ENCODE measurements at places on chromosomes 6 and 20.

DNA sequence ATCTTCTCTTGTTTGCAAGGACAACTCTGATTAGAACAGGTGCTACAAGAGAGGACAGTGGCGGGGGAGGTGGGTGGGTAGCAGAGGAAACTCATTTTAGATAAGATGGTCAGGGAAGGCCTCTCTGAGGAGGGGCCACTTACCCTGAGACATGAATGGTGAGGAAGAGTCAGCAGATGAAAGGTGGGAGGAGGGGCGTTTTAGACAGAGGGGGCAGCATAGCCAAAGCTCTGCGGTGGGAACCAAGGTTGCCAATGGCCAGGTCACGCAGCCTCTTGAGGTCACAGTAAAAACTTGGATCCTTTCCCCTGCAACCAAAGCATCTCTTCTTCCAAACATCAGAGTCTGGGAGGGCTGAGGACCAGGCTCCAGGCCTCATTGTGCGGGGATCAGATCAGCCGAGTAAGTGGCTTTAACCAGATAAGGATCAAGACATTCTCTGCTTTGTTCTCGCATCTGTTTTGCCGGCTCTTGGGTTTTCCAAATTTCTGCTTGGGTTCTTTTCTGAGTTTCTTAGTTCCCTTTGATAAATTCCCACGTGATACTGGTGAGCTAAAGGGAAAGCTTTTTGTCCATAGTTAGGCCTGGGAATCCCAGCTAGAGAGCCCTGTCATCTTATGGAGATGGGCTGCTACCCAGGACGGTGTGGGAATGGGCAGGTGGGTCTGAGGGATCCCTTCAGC, 5.5 kb upstream of the CD40 start:
- DNase-seq, result no peak

DNA sequence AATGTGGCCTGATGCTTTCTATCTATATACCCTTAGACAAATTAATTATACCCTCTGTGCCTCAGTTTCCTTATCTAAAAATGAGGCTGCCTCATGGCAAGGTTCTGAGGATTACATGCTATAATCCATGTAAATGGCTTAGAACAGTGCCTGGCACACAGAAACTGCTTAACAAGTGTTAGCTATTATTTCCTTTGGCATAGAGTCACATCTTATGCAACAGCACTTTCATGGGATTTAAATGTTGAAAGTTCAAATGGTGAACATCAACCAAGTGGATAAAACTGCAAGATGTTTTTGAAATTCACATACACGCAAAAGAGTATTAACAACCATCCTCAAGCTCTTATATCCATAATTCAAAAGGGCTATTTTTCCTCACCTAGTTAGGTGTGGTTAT, 202.8 kb upstream of the JAG1 start:
- DNase-seq, result no peak

DNA sequence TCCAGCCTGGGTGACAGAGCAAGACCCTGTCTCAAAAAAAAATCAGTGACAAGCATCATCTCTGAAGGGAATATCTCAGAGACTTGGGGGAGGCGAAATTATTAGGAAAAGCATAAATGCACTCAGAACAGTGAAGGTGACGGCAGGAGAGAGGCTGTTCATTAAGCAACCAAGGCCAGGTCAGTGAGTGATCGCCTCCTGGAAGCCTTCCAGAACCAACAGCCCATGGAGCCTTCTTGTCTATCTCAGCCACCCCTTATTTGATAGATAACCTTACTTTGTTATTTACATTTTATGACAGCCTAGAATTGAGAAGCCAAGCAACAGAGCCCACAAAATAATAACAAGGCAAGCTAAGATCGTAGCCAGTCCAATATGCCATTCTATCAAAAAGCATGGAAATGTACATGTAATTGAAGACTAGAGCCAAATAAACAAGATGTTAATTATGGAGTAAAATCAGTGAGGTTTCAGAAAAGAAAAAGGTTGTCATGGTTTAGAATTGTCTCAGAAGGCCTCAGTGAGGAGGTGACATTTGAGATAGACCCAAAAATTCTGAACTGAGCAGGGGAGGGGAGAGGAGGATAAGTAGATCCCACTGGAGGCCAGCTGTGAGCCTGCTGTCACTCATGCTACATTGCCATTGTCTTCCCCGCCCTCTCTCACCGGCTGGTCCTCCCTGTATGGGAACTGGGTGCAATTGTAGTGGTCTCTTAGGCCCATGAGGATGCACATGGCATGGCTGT, 17.8 kb downstream of the BNIP5 start:
- DNase-seq, result no peak

DNA sequence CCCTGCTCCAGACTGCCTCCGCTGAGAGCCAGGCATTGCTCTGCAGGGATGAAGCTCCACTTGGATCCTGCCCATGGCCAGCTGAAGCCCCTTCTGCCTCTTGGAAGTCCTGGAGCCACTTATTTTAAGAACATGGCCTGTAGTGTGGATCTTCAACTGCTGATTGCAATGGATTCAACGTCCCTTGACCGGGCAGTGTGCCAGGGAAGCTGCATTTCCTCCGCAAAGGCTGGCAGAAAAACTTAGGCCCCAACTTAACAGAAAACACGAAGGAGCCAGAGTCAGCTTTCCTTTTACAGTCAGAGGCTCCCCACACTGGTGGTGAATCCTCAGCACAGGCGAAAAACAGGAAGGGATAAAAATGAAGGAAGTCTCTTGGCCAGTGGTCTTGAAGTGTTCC, 26.3 kb upstream of the FOXQ1 start:
- no peak for DNase-seq

DNA sequence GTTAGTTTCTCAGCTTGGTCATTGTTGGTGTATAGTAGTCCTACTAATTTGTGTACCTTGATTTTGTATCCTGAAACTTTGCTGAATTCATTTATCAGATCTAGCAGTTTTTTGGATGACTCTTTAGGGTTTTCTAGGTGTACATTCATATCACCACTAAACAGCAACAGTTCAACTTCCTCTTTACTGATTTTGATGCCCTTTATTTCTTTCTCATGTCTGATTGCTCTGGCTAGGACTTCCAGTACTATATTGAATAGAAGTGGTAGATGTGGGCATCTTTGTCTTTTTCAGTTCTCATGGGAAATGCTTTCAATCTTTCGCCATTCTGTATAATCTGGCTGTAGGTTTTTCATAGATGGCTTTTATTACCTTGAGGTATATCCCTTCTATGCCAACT, 61.3 kb upstream of the HEY2 start:
- DNase-seq, result no peak

DNA sequence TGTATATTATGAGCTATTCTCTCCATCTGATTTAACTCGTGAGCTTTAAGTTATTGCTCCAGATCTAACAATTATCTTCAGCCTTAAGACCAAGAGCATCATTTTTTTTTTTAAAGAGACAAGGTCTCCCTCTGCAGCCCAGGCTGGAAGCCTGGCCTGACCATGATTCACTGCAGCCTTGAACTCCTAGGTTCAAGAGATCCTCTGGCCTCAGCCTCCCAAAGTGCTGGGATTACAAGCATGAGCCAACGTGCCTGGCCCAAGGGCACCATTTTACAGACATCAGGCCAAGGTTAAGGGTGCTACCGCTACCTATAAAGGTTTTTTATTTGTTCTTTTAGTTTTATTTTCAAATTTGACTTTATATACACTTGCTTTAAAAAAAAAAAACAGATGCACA, 2.3 kb downstream of the SUPT3H start:
- no peak for DNase-seq

DNA sequence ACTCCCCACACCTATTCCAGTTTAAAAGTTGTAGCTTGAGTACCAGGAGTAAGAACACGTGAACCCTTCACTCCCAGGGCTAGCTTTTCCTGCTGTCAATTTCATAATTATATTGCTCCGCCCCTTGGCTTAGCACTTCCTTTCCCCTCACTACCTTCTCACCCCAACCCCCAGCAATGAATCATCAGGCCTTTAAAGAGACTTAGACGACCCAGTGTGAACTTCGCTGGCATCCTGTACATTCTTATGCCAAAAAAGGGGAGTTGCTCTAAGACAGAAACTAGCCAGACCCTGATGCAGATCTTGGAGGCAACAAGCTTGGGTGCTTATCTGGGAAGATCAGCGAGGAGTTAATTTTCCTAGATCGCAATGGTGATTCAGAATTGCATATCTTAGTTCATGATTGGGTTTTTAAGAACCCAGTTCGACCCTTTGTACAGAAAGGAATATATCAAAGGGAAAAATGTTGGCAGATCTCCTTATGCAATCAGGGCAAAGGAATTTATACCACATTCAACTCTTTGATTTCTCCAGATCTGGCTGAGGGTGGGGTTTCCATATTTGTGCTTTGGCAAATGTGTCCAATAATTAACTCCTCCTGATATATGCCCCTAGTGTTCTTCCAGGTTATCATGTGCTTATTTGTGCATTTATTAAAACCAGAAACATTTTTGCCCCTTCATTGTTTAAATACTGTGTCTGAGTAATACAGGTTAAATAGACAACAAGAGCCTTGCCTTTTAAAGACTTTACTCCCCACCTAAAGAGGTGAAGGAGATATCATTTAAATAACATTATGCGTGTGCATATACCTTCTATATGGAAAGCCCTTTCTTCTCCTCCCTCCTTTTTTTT, 8.1 kb upstream of the ATXN1 start:
- peak; percentile 64 for DNase-seq
